Mesothelial cell of epicardium (in vitro differentiated cells): ENCODE measurements at places on chromosomes 3 and 15.

DNA sequence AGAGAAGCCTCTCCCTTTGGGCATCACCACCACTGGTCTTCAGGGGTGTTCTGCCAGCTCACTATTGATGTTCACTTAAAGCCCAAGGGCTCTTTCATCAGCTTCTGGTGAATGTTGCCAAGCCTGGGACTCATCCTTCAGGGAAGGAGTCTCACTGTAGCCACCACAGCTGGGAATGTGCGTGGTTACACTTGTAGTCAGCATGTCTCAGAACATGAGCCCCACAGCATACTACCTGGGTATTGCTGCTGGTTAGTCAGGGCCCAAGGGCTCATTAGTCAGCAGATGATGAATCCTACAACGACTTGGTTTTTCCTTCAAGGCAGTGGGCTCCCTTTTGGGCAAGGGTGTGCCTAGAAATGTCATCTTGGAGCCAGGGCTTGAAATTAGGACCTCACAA lies 412.9 kb downstream of the VGLL3 start:
- no peaks in the 10 kb centered on the region for H3K36me3 ChIP-seq
- DNase-seq = no peak
- no peaks in the 10 kb centered on the region for H3K4me1 ChIP-seq
- no peaks in the 10 kb centered on the region for H3K27me3 ChIP-seq
- H3K4me3 ChIP-seq = no peak overlapping the region
- H3K27ac ChIP-seq = no peak overlapping the region

DNA sequence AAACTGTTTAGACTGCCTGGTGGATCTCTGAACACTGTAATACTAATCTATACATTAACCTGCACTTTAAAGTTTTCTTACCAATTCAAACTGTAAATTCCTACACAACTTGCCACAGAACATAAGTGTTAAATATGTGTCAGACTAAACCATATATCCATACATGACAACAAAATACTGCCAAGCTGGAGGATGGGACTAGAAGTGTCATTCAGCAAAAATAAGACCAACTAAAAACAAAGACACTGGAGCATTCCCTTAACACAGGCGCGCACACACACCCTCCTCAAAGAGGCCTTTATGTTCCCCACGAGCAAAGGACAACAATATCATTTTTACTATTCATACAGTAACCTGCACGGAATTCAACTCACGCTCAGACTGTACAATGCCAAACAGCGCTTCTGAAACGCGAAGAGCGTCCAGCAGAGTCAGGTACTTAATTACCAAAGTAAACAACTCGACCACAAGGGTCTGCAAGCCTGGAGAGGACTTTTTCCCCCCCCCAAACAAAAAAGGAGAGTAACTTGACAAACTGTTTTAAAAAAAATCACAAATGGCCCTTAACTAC lies 1.1 kb downstream of the DCUN1D1 start:
- peak overlapping the region; percentile 78 for H3K27ac ChIP-seq
- peak overlapping the region; percentile 91 for H3K4me3 ChIP-seq
- no peaks in the 10 kb centered on the region for H3K36me3 ChIP-seq

GRCh38 chr15:90159213-90159612 lies 41.9 kb upstream of the SEMA4B start:
- H3K27me3 ChIP-seq = no peaks in the 10 kb centered on the region
- no peaks in the 10 kb centered on the region for H3K36me3 ChIP-seq
- no peak for DNase-seq
- H3K4me3 ChIP-seq = no peak overlapping the region
- no peak overlapping the region for H3K27ac ChIP-seq
- H3K4me1 ChIP-seq = peaks cover 22% of the 10 kb centered on the region

DNA sequence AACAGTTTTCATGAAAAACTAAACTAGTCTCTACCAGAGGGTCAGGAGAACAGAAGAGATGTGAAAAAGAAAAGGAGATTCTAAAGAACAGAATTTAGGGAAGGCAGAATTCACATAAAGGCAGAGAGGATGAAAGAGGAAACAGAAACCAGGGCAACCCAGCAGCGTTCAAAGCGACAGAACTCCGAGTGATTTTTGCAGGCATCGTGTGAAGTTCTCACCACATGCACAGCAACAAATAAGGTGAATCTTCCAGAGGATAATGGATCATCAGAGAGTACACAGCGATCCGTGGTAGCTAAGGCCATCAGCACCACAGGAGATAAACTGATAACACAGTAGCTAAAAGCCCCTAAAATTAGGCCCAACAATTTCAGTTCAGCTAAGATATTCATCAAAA lies 250.8 kb upstream of the THBS1 start:
- H3K27me3 ChIP-seq = no peaks in the 10 kb centered on the region
- DNase-seq = no peak
- no peak overlapping the region for H3K4me3 ChIP-seq
- H3K36me3 ChIP-seq = no peaks in the 10 kb centered on the region
- peak overlapping the region; percentile 10 for H3K27ac ChIP-seq

- DNase-seq = no peak
- H3K4me1 ChIP-seq = peaks cover 25% of the 10 kb centered on the region
- H3K36me3 ChIP-seq = peaks cover 5% of the 10 kb centered on the region
- H3K4me3 ChIP-seq = no peak overlapping the region
- H3K27ac ChIP-seq = no peak overlapping the region
- H3K27me3 ChIP-seq = no peaks in the 10 kb centered on the region
These were observed 64.8 kb downstream of the TRIM71 start for GRCh38 chr3:32882603-32883025.

- H3K4me1 ChIP-seq = peaks cover 56% of the 10 kb centered on the region
- H3K36me3 ChIP-seq = no peaks in the 10 kb centered on the region
- no peak overlapping the region for H3K4me3 ChIP-seq
- H3K27me3 ChIP-seq = peaks cover 7% of the 10 kb centered on the region
- no peak overlapping the region for H3K27ac ChIP-seq
- DNase-seq = no peak
These were observed 85.8 kb upstream of the ARHGEF3 start for GRCh38 chr3:56887402-56888025.

DNA sequence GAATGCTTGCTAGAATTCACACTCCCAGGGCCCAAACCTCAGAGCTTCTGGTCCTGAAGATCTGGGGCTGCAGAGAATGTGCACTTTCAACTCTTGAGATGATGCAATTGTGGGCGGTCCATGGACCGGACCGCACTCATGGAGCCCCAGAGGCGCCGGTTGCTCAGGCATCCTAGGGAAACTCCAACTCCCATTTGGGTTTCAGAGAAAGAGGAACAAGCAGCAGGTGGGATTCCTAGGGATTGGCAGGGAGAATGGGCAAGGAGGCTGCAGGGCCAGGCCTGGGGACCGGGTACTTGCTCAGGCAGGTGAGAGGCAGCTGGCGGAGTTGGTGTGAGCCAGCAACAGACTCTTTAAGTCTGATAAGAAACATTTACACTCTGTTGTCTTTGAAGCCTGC lies 3.5 kb downstream of the NOX5 start:
- H3K4me3 ChIP-seq = no peak overlapping the region
- H3K27ac ChIP-seq = no peak overlapping the region
- H3K4me1 ChIP-seq = no peaks in the 10 kb centered on the region
- peaks cover 5% of the 10 kb centered on the region for H3K27me3 ChIP-seq
- H3K36me3 ChIP-seq = no peaks in the 10 kb centered on the region

GRCh38 chr3:106014971-106015370 lies 146.2 kb upstream of the CBLB start:
- peaks cover 2% of the 10 kb centered on the region for H3K36me3 ChIP-seq
- no peak overlapping the region for H3K4me3 ChIP-seq
- no peaks in the 10 kb centered on the region for H3K27me3 ChIP-seq
- H3K27ac ChIP-seq = no peak overlapping the region

- peaks cover under 1% of the 10 kb centered on the region for H3K4me1 ChIP-seq
- H3K4me3 ChIP-seq = no peak overlapping the region
- DNase-seq = no peak
- H3K36me3 ChIP-seq = no peaks in the 10 kb centered on the region
These were observed 103.0 kb upstream of the TBL1XR1 start for GRCh38 chr3:177300039-177300833.

- peak overlapping the region; percentile 60 for H3K4me3 ChIP-seq
- H3K36me3 ChIP-seq = no peaks in the 10 kb centered on the region
- no peak overlapping the region for H3K27ac ChIP-seq
- H3K27me3 ChIP-seq = peaks cover 80% of the 10 kb centered on the region
These were observed 541 bp upstream of the SLC6A11 start for GRCh38 chr3:10815487-10815886.

GRCh38 chr15:78454992-78455391 lies 17.0 kb downstream of the IREB2 start:
- H3K27ac ChIP-seq = peak overlapping the region; percentile 80
- H3K4me1 ChIP-seq = peaks cover 66% of the 10 kb centered on the region
- peaks cover 3% of the 10 kb centered on the region for H3K36me3 ChIP-seq

DNA sequence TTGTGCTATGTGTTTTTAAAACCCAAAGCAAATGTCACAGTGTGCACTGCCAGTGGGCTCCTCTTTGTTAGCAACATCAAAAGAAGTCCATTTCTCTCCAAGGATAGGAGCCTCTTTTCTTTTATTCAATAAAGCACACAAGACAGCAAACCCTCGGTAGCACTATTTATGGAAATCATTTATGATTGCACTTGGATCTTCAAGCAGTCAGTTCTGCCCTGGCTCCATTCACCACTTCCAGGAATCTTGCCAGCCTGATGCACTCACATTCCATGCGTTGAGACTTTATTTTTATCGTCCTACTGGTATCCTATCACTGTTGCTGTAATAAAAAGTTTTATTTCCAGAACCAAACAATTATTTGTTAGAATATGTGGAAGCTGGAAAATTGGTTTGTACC lies 412.1 kb downstream of the TBL1XR1 start:
- H3K27me3 ChIP-seq = no peaks in the 10 kb centered on the region
- DNase-seq = no peak
- no peak overlapping the region for H3K27ac ChIP-seq
- H3K36me3 ChIP-seq = no peaks in the 10 kb centered on the region

DNA sequence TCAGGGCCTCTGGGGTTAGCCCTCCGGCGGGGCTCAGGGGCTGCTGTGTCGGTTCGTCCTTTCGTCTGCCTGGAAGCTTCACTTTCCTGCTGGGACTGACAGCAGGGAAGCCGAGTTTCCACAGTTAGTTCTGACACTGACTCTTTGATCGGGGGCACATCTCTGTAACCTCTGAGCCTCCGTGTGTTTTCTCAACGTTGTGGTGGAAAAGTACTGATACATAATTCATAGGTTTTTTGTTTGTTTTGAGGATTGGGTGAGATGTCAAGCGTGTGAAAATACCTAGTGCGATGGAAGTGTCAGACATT lies 481 bp downstream of the AP4E1 start:
- DNase-seq = no peak
- peak overlapping the region; percentile 84 for H3K4me3 ChIP-seq
- H3K4me1 ChIP-seq = peaks cover 19% of the 10 kb centered on the region
- H3K27ac ChIP-seq = peak overlapping the region; percentile 93
- H3K36me3 ChIP-seq = peaks cover 3% of the 10 kb centered on the region
- no peaks in the 10 kb centered on the region for H3K27me3 ChIP-seq
